A549 treated with dexamethasone at 1 μM for 4 hours (cell line): ENCODE measurements at places on chromosomes 12 and 14. TPM values are rescaled to one million over a fixed set of nuclear protein-coding genes. Genes with fewer than 3 reads are reported as not detected.

The TAS2R43 gene
- not detected in 5 replicates for total RNA-seq

The CCDC175 gene
- total RNA-seq: not detected in 5 replicates

The C12orf75 gene
- total RNA-seq: 116 to 153 TPM (median 123 TPM) in 5 replicates

The KCNA5 gene
- total RNA-seq: not detected in 5 replicates

The SERPINA10 gene
- 0.04 TPM in 1 of 5 replicates, not detected in the others for total RNA-seq

The SMOC1 gene
- 16.6 to 23.1 TPM (median 18.1 TPM) in 5 replicates for total RNA-seq

The NOP9 gene
- 12.5 to 17.2 TPM (median 17.2 TPM) in 5 replicates for total RNA-seq

The ENDOU gene
- total RNA-seq: 0.07 to 0.09 TPM in 2 of 5 replicates, not detected in the others

The RASSF9 gene
- 1.2 to 2.0 TPM (median 1.4 TPM) in 5 replicates for total RNA-seq

The SMIM41 gene
- total RNA-seq: not detected in 5 replicates

The PHLDA1 gene
- 22.8 to 34.7 TPM (median 32.8 TPM) in 5 replicates for total RNA-seq

The SLCO1B3 gene
- total RNA-seq: 9.6 to 15.0 TPM (median 11.3 TPM) in 5 replicates

The CYP46A1 gene
- total RNA-seq: 0.03 to 0.20 TPM (median 0.11 TPM) in 5 replicates

The TBX3 gene
- total RNA-seq: 36.1 to 61.5 TPM (median 55.5 TPM) in 5 replicates

The GCH1 gene
- total RNA-seq: 3.1 to 4.1 TPM (median 3.7 TPM) in 5 replicates

The CRIP1 gene
- total RNA-seq: 1,663 to 1,896 TPM (median 1,802 TPM) in 5 replicates

The TMEM253 gene
- total RNA-seq: 0.90 to 1.1 TPM (median 0.96 TPM) in 5 replicates

The CPNE6 gene
- 0.06 to 0.34 TPM (median 0.13 TPM) in 5 replicates for total RNA-seq
